ENCODE measurements at places on chromosomes 1 and 21. TPM values are rescaled to one million over a fixed set of nuclear protein-coding genes. Genes with fewer than 3 reads are reported as not detected.

The E2F2 gene
- 2.2 TPM for total RNA-seq

The CD53 gene
- not detected for total RNA-seq

The PDZK1 gene
- total RNA-seq: under 0.01 TPM

The TMPRSS3 gene
- total RNA-seq: not detected

The S100A16 gene
- 159 TPM for total RNA-seq

The DMRTA2 gene
- total RNA-seq: 0.32 TPM

The AK5 gene
- total RNA-seq: 123 TPM

The OR2T1 gene
- total RNA-seq: not detected

The ELOVL1 gene
- 51.0 TPM for total RNA-seq

The RAB3B gene
- total RNA-seq: 77.3 TPM

The INSRR gene
- not detected for total RNA-seq

The C8B gene
- total RNA-seq: not detected

The RNU1-2 gene
- not detected for total RNA-seq

The PHACTR4 gene
- total RNA-seq: 11.6 TPM

The C1orf226 gene
- under 0.01 TPM for total RNA-seq

The C1QC gene
- not detected for total RNA-seq

The LCE6A gene
- total RNA-seq: not detected

The SLFNL1 gene
- total RNA-seq: under 0.01 TPM

The LAMC1 gene
- total RNA-seq: 541 TPM

The IL10 gene
- total RNA-seq: under 0.01 TPM

The ADAMTS4 gene
- 8.2 TPM for total RNA-seq

The SLC22A15 gene
- total RNA-seq: 7.8 TPM

The ZNF687 gene
- 16.4 TPM for total RNA-seq

The VWA5B1 gene
- total RNA-seq: not detected

The PPIH gene
- 16.0 TPM for total RNA-seq

The ST6GALNAC3 gene
- total RNA-seq: 1.3 TPM

The CYP4Z1 gene
- not detected for total RNA-seq

The KLF17 gene
- under 0.01 TPM for total RNA-seq

The RABGGTB gene
- 83.8 TPM for total RNA-seq

The DNAJC28 gene
- total RNA-seq: 1.9 TPM

The COL9A2 gene
- total RNA-seq: 1.3 TPM

The RAVER2 gene
- total RNA-seq: 9.1 TPM

The MCOLN3 gene
- total RNA-seq: 0.97 TPM

The DMBX1 gene
- not detected for total RNA-seq

The CCDC17 gene
- 1.3 TPM for total RNA-seq

Data from fibroblast of villous mesenchyme (primary cell).